ENCODE measurements at places on chromosomes 2 and 18.

- DNase-seq, result no peak
Measured at GRCh38 chr2:33380719-33381118, 95.7 kb upstream of the RASGRP3 start.

- DNase-seq, result no peak
Measured at GRCh38 chr2:37679072-37679695, 7.7 kb upstream of the CDC42EP3 start.

DNA sequence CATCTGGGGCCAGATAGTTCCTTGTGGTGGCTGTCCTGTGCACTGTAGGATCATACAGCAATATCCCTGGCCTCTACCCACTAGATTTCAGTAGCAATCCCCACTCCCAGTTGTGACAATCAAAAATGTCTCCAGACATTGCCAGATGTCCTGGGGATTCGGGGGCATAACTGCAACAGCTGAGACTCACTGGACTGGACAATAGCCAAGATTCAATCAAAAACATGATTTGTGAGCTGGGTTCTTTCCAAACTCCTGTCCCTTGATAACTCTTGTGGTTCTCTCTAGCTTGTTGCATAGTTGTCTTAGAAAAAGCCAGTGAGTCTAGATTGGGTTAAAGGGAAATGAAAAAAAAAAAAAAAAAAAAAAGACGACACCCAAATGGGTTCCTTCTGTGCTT is 293.4 kb downstream of the CELF4 start:
- no peak for DNase-seq

DNA sequence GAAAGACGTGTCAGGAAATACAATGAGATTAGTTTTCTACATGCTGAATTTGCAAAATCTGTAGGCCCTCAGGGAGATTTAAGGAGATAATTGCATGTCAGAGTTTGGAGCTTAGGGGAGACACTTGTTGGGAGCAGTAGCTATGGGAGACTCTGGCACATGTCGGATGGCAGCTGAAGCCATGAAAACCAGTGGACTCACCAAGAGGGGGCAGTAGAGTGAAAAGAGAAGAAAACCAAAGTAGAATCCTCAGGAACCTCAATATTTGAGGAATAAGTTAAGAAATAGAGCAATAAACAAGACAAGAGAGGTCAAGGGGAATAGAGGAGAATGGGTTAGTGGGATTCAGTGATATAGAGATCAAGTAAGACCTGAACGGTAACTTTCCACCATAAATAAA is 24.8 kb downstream of the RUFY4 start:
- no peak for DNase-seq

GRCh38 chr2:124580263-124580662 is 555.2 kb downstream of the CNTNAP5 start:
- DNase-seq, result no peak

- no peak for DNase-seq
Measured at GRCh38 chr18:3585656-3586509, 135.9 kb downstream of the TGIF1 start.

GRCh38 chr2:12456293-12457106 is 260.2 kb upstream of the TRIB2 start:
- peak; percentile 13 for DNase-seq

- DNase-seq, result no peak
Measured at GRCh38 chr2:127128445-127128904, 21.5 kb upstream of the BIN1 start.

DNA sequence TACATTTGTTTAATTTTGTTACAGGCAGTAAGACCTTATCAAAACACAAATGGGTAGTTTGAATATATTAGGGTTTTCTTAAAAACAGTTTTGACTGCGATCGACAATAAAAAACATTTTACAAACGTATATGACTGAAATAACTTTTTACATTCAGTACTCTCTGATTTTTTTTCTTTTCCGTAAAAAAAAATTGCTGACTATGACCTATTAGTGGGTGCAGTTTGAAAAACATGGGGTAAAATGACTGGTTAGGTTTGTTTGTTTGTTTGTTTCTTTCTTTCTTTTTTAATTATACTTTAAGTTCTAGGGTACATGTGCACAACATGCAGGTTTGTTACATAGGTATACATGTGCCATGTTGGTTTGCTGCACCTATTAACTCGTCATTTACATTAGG is 36.9 kb downstream of the EPC2 start:
- DNase-seq, result no peak

- DNase-seq, result no peak
Measured at GRCh38 chr2:117723888-117724434, 90.5 kb upstream of the DDX18 start.

GRCh38 chr2:27087823-27088410 is 1.3 kb downstream of the KHK start:
- no peak for DNase-seq

- no peak for DNase-seq
Measured at GRCh38 chr2:228239207-228239906, 57.9 kb upstream of the SPHKAP start.

DNA sequence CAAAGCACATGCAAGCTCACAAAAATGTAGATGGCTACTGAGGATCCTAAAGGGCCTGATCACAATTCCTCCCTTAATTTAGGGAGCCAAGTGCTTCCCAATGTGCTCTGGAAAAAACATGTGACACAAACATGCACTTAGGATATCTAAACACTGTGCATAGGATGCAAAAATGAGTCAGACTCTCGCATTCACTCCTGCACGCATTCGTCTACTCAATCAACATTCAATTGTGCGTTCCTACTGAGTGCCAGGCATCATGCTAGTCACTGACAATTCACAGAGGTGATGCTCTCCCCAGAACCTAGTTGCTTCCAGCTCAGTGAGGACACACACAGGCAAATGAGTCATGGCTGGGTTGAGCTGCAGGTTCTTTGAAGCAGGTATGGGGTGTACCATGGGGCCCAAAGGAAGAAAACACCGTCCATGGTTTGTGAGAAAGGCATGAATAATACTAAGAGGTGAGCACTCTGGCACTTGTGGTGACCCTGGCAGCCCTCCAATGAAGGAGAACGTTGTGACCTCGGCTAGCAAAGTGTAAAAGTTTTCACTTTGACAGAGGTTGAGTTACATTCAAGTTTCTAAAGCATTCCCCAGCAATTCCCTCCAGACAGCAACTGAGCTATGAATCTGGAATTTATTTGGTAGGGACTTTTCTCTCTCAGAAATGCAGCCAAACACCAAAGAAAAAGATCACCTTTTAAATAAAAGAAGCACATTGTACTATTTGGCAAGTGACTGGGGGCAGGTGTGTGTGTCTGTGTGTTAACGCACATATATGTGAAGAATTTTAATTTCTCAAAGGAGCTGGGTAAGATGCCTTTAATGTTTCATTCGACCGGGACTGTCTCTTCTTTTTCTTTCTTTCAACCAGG is 173.3 kb downstream of the ALPK2 start:
- no peak for DNase-seq

- DNase-seq, result no peak
Measured at GRCh38 chr2:196376984-196377877, 205.9 kb upstream of the STK17B start.

- no peak for DNase-seq
Measured at GRCh38 chr18:7290077-7290476, 59.2 kb downstream of the LRRC30 start.

GRCh38 chr2:238712011-238712410 is 135.9 kb upstream of the TWIST2 start:
- DNase-seq, result no peak

DNA sequence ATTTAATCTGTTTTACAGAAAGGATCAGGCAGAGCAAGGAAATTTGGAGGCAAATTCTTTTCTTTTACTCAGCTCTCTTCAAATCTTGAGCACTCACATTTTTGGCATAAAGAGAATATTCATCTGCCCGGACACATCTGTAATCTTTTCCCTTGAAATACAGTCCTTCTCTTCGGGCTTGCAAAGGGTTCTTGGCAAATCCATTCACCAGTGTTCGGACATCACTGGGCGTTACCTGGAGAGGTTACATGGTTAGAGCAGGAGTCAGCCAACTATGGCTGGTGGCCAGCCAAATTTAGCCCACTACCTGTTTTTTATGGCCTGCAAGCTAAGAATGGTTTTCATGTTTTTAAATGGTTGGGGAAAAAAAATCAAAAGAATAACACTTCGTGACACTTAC is 2.1 kb downstream of the PFN4 start:
- no peak for DNase-seq

DNA sequence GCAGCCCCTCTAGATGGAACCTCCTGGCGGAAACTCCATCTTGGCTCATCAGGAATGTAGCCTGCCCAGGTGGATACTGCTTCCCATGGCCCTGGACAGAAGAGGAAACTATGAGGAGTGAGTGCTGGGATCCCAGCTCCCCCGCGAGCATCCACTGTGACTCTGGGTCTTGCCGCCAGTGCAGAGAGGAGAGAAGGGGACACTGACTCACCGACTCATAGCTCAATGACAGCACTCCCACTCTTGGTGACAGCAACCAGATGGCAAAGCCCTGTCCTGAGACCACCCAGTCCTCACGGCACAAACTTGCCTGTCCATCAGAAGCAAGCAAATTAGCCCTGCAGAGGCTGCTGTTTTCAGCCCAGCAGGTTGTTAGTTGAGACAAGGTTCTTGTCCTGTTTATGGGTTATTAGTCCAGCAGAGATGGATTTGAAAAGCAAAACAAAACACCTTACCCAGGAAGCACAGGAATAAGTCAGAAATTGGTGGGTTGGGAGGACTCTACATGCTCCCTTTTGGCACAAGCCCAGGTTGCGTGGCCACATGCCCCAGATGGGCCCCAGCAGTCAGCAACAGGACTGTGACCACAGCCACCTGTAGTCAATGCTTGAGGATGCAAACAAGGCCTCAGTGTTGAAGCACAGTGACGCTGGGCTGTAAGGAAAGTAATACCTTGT is 111.5 kb upstream of the GLI2 start:
- no peak for DNase-seq

DNA sequence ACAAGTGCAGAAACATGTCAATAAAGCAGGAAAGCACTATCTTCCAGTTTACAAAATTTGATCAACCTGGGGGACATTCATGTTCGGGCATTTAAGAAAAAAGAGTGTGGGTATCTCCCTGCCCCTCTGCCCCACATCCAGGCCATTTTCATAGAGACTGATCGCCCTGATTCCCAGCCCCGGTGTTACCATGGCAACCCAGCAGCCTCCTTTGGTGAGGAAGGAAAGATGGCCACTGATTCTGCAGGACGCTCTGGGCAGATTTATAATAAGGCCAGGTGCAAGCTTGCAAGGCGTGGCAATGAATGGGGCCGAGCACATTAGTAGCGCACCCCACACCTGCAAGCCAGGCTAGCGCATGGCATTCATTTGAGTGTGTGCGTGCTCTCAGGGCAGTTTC is 36.7 kb upstream of the ARL4C start:
- DNase-seq, result no peak

DNA sequence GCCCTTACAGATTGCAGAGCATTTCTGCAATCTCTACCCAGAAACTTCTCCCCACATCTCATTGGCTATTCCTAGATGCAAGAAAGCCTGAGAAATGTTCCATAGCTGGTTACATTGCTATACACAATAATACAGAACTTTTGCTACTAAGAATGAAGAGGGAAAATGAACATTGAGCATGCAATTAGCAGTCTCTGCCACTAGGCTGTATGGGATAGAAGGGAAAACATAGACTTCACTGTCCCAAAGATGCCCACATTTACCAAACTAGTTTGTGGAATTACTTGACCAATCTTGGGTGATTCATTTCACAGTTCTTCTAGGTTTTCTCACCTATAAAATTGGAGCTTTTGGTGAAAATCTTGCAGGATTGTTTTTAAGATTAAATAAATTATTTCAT is 265.7 kb upstream of the NT5C1B start:
- no peak for DNase-seq

DNA sequence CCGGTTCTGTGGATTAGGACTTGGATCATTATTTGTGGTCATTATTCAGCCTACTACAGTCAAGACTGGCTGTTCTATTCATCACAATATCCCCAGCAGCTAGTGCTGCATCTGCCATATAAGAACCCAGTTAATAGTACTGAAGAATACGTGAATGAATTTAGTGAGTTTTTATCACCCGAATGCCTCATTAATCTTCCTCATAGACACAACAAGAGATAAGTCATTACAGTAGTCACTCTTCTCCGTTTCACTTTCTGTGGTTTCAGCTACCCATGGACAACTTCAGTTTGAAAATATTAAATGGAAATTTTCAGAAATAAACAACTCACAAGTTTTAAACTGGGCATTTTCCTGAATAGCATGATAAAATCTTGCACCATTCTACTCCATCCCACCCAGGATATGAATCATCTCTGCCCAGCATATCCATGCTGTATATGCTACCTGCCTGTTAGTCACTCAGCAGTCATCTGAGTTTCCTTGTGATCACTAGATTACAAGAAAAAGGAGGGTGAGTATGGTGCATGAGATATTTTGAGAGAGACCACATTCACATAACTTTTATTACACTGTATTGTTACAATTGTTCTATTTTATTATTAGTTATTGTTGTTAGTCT is 363.7 kb upstream of the CHAC2 start:
- no peak for DNase-seq

DNA sequence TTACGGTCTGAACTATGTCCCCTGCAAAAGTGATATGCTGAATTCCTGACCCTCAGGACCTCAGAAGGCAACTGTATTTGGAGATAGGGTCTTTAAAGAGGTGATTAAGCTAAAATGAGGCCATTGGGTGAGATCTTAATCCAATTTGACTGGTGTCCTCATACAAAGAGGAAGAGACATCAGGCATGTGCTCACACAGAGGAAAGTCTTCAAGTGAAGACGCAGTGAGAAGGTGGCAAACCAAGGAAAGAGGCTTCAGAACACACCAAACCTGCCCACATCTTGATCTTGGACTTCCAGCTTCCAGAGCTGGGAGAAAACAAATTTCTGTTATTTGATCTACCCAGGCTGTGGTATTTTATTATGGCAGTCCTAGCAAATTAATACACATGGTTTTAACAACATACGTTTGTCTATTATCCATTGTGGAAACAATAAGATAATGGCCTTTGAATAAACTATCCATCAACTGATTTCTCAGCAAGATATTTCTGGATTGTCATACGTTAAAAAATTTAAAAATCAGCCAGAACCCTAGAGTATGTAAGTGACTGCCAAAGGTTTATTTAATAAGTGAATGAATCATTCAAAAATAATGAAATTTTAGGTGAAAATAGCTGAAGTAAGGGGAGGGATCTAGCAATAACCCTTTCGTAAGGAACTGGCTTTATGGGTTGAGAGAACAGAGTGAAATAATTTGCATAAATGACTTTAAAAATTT is 6.5 kb downstream of the WIPF1 start:
- no peak for DNase-seq

GRCh38 chr18:48815179-48815515 is 135.6 kb downstream of the SMAD7 start:
- no peak for DNase-seq
